Ovary (tissue), 10 donors: ENCODE measurements at places on chromosomes 3 and 15.

DNA sequence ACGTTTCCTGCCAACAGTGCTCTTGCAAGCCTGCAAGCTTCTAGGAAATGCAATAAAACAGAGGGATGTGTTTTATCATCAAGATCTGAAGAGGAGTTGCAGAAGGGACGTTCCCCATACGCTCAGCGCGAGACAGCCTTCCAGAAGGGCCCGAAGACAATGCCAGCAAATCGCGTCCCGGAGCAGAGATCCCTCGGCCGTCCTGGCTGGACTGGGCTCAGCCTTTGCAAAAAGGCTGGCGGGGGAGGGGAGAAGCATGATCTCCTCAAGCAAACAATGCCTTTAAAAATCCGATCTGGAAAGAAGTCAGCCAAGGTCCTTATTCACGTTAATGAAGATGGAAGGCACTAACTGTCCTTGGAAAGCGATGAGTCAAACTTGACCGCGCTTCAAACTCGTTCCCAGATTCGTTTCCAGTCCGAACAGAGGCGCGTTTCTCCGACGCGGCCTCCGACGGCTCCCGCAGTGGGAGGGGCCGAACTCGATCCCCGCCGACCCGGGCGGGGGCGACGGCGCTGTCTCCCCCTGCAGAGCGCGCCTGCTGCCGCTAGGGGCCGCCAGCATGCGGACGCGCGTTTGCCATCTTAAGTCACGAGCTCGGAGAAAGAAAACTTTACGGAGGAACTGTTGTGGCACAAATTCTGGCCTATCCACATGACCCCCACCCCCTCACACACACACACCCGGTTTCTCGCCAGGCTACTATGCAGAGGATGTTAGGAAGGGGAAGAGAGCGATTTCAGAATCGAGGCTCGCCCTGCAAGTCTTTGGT, 5.5 kb downstream of the BCL6 start:
- H3K27me3 ChIP-seq, result no peaks in the 10 kb centered on the region
- no peaks in the 10 kb centered on the region for H3K36me3 ChIP-seq
- peaks cover 7% of the 10 kb centered on the region for H3K4me1 ChIP-seq
- peak; percentile 87 for DNase-seq
- H3K27ac ChIP-seq, result peak overlapping the region; percentile 100

DNA sequence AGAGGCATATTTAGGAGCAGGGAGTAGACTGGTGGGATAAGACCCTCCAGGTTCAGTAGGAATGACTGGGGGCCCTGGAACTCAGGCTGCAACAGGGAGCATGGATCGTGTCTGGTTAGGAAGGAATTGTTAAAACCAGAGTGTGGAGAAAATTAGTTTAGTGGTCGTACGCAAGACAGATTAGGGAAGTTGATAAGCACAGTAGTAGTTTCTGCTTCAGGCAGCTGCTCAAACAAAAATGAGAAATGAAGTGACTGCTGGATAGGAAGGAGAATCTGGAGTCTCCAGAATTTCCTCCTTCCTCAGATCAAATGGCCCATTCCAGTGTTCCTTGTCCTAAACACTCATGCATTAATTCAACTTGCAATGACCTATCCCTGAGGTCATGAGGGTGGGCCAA, 11.2 kb downstream of the MYD88 start:
- H3K27me3 ChIP-seq, result no peaks in the 10 kb centered on the region
- no peaks in the 10 kb centered on the region for H3K4me1 ChIP-seq
- DNase-seq, result no peak
- no peak overlapping the region for H3K4me3 ChIP-seq

DNA sequence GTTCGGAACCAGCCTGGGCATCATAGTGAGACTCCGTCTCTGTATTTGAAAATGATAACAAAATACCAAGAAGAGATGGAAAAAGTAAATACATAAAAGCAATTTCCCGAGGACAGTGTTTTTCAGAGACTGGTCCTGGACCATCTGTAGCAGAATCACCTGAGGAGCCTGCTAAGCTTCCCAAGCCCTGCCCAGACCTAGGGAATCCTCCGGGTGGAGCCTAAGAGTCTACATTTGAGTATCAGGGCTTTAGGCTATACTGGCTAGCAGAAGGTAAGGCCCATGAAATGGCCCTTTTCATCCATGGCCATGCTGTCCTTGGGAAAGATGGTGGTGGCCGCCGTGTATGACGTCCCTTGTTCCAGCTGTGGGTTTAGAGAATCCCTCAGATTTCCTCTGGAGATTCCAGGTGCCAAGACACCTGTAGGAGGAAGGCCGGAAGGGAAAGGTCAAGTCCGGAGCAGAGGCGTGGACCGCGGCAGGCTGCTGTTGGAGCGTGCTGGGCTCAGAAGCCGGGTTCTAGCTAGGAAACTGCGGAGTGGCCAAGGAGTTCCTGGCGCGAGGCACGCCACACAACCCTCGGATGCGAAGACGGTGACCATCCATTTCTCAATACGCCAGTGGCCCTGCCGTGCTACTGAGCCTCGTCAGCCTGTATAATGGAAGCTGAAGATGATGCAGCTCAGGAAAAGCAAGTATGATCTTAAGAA, 50.9 kb downstream of the TMEM44 start:
- no peaks in the 10 kb centered on the region for H3K36me3 ChIP-seq
- H3K4me3 ChIP-seq, result no peak overlapping the region
- no peak overlapping the region for H3K27ac ChIP-seq
- DNase-seq, result no peak

DNA sequence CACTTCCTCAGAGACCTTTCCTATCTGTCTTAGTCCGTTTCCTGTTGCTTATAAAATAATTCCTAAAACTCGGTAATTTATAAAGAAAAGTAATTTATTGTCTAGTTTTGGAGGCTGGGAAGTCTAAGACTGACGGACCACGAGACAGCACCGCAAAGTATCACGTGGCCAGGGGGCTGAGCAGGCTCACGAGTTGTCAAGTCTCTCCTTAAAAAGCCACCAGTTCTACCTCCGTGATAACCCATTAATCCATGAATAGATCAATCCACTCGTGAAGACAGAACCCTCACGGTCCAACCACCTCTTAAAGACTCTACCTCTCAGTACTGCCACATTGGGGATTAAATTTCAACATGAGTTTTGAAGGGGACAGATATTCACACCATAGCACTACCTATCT, 821 bp downstream of the LINS1 start:
- no peaks in the 10 kb centered on the region for H3K36me3 ChIP-seq
- H3K27ac ChIP-seq, result no peak overlapping the region
- peak overlapping the region; percentile 92 for H3K4me3 ChIP-seq
- H3K4me1 ChIP-seq, result peaks cover 6% of the 10 kb centered on the region
- no peaks in the 10 kb centered on the region for H3K27me3 ChIP-seq
- no peak for DNase-seq

GRCh38 chr15:40069178-40070165, 30.5 kb upstream of the SRP14 start:
- peak overlapping the region; percentile 39 for H3K27ac ChIP-seq
- H3K36me3 ChIP-seq, result no peaks in the 10 kb centered on the region
- peak; percentile 70 for DNase-seq

GRCh38 chr3:28495301-28495700, 146.7 kb upstream of the AZI2 start:
- no peak overlapping the region for H3K4me3 ChIP-seq
- no peaks in the 10 kb centered on the region for H3K4me1 ChIP-seq
- H3K36me3 ChIP-seq, result no peaks in the 10 kb centered on the region
- no peaks in the 10 kb centered on the region for H3K27me3 ChIP-seq
- no peak for DNase-seq

DNA sequence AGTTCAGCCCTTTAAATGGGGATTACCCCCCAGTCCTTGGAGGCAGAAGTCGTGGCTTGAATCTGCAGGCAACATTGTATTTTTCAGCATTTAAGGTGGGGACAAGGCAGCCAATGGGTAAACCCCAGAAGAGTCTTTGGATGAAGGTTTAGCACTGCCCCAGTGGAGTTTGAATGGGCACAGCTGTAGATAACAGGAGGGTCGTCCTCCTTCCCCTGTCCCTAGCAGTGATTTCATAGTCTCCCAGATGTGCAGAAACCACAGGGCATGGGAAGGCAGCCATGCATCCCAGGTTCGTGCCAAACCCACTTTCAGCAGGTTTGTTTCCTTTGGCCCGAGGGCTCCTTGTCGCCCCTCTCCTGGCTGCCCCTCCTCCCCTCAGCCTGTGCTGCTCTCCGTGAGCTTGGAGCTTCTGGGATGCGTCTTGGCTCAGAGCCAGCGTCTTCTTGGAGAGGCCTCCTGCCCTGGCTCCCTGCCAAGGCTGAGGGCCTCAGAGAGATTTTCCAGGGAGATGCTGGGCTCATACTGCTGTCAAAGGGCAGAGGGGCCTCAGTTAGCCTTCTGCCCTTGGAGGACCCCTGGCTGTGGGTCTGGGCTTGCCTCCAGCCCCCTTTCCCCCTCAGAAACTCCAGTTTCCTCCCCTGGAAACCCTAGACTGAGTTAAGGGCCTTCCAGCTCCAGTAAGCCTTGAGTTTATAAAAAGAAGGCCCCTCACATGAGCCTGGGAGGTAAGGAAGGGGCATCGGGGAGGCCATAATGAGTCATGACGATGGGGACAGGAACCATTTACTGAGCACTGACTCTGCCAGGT, 48.9 kb upstream of the POLG start:
- no peak overlapping the region for H3K27ac ChIP-seq
- no peak overlapping the region for H3K4me3 ChIP-seq
- H3K36me3 ChIP-seq, result no peaks in the 10 kb centered on the region
- peaks cover 2% of the 10 kb centered on the region for H3K4me1 ChIP-seq
- no peaks in the 10 kb centered on the region for H3K27me3 ChIP-seq
- peak; percentile 66 for DNase-seq

DNA sequence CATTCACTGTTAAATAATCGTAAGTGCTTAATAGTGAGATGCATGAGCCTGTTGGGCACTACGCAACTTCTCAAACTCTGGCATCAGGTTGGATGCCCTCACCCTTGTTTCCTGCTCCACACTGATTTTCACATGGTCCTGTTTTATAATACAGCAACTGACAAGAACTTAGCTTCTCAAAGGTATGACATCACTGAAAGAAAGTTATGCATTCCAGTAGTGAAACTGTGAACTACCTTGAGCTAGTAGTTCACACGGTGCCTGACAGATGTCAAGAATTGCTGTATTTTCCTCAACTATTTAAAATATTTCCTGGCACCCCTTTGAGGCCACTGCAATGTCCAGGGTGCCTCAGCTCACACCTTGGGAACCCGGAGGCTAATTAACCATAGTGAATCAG, 327.5 kb downstream of the RORA start:
- no peaks in the 10 kb centered on the region for H3K36me3 ChIP-seq
- no peaks in the 10 kb centered on the region for H3K4me1 ChIP-seq
- H3K27ac ChIP-seq, result no peak overlapping the region
- H3K4me3 ChIP-seq, result no peak overlapping the region
- no peak for DNase-seq
- no peaks in the 10 kb centered on the region for H3K27me3 ChIP-seq

GRCh38 chr3:16936233-16936632, 51.5 kb downstream of the PLCL2 start:
- H3K27me3 ChIP-seq, result no peaks in the 10 kb centered on the region
- H3K36me3 ChIP-seq, result no peaks in the 10 kb centered on the region
- H3K4me1 ChIP-seq, result peaks cover 8% of the 10 kb centered on the region
- no peak overlapping the region for H3K27ac ChIP-seq
- no peak for DNase-seq

- no peaks in the 10 kb centered on the region for H3K36me3 ChIP-seq
- no peak overlapping the region for H3K27ac ChIP-seq
- H3K4me1 ChIP-seq, result no peaks in the 10 kb centered on the region
- no peaks in the 10 kb centered on the region for H3K27me3 ChIP-seq
- no peak overlapping the region for H3K4me3 ChIP-seq
These were observed 15.9 kb downstream of the PSTPIP1 start for GRCh38 chr15:77010857-77011256.

DNA sequence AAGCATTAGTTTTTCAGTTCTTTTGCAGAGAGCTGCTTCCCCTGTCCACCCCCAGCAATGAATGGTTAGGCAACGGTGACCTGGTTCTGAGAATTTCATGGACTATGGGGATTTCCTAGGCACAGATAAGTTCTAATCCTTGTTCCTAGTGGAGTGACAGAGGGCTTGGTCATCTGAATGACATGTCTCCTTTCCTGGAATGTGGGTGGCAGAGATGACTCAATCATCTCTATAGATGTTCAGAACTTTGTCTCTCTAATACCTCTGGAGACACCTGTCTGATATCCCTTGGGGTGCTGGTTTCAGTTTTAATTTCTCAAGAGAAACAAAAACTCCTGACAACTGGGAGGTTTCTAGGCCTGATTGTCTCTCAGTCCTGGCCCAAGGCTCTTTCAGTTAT, 10.4 kb downstream of the PLA2G4E start:
- H3K36me3 ChIP-seq, result no peaks in the 10 kb centered on the region
- H3K4me3 ChIP-seq, result no peak overlapping the region
- no peaks in the 10 kb centered on the region for H3K27me3 ChIP-seq
- H3K4me1 ChIP-seq, result no peaks in the 10 kb centered on the region
- H3K27ac ChIP-seq, result no peak overlapping the region

DNA sequence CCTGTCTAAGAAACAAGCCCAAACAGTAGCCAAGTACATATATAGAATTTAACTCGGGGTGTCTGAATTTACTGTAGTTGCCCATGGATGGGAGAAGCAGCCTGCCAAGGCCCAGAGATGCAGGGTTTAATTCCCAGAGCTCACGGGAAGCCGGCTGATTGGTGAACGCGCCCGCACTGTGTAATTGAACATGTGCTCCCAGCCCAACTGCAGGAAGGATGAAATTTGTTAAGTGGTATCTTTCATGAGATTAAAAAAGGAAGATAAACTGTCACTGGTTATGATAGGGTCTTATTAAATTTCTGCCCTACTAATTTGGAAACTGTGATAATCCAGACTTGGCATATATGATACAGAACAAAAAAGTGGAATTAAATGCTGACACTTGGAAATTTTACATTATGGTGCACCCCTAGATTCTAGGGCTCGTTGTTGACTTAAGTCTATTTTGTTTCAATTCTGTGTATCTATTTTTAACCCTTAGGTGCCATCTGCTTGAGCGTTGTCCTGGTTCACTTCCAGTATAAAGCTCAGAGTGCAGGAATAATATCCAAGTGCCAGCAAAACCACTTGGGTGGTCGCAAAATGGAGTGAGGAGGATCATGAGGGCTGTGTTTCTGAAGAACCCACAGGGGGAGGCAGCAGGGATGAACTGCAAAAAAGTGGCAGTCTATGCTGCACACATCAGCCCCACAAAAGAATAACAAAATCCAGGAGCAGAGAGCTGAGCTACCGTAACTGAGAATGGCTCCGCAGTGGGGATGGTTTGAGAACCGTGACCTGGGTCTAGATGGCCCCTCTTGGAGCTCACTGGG, 13.8 kb upstream of the TMC3 start:
- H3K27ac ChIP-seq, result no peak overlapping the region
- H3K4me3 ChIP-seq, result no peak overlapping the region
- no peak for DNase-seq

- H3K36me3 ChIP-seq, result no peaks in the 10 kb centered on the region
- peaks cover 4% of the 10 kb centered on the region for H3K4me1 ChIP-seq
- H3K4me3 ChIP-seq, result no peak overlapping the region
- no peak for DNase-seq
These were observed 5.2 kb downstream of the POLR2H start for GRCh38 chr3:184366619-184367289.

DNA sequence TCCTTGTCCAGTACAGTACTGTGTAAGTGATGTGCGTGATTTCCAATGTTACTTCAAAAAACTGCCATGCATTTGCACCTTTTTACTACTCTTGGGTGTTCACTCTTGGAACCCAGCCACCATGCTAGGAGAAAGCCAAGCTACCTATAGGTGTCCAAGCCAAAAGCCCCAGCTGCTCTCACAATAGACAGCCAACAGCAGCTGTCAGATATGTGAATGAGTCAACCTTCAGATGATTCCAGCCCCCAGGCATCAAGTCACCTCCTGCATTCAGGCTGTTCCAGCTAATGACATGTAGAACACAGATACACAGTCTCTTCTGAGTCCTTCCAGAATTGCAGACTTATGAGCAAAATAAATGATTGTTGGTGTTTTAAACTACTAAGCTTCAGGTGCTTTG, 417.7 kb upstream of the TGFBR2 start:
- H3K4me3 ChIP-seq, result no peak overlapping the region
- no peaks in the 10 kb centered on the region for H3K36me3 ChIP-seq
- no peaks in the 10 kb centered on the region for H3K4me1 ChIP-seq
